SHP77 (cell line): ENCODE measurements at places on chromosomes 5 and 9.

DNA sequence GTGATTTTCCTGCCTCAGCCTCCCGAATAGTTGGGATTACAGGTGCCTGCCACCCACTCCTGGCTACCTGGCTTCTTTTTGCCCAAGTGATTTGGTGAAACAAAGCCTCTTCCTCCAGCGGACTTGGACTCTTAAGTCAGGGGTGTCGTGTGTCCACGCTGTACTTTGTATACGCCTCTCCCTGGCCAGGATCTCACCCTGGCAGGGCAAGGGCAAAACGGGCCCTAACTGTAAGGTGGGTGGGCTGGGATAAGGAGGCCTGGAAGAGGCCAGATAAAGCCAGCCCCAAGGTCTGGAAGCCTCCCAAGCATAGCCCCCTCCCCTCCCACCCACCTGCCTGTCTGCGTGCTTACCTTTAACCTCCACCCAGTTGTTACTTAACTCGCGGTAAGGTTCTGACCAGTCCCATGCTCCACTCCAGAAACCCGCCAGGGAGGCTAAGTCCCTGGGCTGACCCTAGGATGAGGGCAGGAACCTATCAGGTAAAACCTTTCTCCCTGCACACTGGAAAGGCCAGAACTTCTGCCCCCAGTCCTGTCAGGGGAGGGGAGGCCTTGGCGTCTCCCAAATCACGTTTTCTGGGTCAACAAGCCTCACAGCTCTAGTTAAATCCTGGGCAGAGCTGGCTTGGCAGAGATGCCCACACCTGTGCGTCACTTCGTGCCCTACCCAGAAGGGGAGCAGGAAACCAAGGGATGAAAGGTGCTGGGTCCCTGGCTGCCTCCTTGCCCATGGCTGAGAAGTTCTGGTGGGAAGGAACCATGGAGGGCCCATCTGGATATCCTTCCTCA, 8.4 kb downstream of the CDK9 start:
- DNase-seq, result no peak

DNA sequence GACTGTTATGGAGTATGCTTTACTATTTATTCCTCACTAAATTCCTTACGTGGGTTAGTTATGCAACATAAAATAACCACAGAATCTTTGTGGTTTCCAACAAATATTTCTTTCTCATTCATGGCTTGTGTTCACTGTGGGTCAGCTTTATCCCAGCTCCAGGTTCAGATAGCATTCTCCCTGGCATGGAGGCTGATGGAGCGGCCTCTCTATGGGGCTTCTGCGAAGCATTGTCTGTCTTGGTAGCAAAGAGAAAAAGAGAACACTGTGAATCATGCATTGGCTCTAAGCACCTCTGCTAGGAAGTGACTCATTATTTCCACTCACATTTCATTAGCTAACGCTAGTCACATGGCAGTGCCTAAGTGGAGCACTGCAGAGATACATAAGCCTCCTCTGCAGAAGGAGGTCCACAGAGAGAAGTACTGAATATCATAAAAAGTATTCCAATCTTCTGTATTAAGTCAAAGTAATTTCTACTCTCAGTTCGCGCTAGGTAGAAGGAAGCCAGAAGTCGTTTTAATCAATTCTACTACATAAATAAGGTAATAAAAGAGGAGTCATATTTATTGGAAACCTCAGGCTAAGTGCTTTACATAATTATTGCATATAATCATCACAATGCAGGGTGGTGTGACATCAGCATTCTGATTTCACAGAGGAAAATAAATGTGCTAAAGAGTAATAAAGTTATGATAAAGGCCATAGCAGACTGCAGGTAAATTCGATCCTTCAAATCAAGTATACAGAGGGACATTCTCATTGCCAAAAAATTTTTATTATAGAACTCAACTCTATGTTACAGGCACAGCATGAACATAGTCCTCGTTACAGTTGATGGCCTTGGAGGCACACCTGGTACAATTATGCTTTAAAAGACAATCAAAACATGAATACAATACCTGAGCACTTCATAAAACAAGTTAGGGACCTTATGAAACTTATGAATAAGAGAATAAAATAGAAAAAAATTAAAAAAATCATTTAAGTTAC, 531.1 kb downstream of the CETN3 start:
- no peak for DNase-seq

- no peak for DNase-seq
Measured at GRCh38 chr5:135046661-135047346, 12.8 kb upstream of the PITX1 start.

DNA sequence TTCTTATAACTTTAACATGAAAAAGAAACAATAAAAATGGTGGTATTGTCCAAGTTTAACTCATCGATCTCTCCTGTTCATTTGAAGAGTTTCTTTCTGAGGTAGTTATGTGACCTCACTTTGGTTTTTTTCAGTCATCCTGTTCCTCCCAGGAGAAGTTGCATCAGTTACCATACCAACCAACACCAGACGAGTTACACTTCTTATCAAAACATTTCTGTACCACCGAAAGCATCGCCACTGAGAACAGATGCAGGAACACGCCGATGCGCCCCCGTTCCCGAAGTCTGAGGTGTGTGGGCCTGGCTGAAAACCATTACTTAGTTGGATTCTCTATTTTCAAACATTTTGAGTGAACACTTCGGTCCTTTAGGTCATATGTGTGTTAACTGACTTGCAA, 96.3 kb downstream of the CD180 start:
- no peak for DNase-seq

DNA sequence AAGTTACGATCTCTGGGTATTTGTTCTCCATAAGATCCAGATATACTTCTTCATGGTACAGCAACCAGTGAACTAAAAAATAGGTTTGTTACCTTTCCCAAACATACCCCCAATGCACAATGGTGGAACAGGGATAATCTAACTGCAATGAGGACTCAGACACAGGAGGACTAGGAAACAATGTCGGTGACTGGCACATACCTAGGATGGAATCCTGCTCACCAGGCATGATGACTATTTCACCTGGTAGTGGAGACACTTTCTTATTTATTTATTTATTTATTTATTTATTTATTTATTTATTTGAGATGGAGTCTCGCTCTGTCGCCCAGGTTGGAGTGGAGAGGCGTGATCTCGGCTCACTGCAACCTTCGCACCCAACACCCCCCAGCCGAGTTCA, 159.9 kb upstream of the CCNH start:
- no peak for DNase-seq

DNA sequence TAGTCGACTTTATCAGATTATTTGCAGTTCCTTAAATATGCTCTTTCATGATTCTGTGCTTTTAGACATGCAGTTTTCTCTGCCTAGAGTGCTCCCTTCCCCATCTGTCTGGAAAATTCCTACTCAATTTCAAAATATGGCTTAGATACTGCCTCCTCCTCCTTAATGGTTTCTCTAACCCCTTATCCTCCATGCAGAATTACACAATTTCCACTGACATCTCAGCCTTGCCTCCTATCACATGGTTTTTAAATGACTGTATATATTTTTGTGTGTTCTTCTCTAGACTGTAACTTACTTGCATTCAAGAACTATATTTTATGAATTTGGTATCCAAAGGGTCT, 85.2 kb downstream of the SLC44A1 start:
- DNase-seq, result no peak

DNA sequence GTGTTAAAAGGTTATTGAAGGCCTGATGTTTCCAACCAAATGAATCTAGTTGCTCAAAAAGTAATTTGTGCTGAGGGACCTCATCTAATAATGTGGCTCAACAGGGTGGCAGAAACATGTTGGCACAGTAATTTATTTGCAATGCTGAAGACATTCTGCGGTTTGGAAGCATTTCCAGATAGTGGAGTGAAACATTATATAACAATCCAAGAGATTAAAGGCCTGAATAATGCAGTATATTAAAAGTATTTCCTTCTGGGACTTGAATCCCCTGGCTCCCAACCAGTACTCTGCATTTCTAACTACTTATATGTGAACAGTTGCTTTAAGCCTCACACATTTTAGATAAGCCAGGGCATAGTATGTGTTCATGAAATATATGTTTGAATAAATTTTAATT, 25.9 kb upstream of the ALDH1A1 start:
- no peak for DNase-seq

DNA sequence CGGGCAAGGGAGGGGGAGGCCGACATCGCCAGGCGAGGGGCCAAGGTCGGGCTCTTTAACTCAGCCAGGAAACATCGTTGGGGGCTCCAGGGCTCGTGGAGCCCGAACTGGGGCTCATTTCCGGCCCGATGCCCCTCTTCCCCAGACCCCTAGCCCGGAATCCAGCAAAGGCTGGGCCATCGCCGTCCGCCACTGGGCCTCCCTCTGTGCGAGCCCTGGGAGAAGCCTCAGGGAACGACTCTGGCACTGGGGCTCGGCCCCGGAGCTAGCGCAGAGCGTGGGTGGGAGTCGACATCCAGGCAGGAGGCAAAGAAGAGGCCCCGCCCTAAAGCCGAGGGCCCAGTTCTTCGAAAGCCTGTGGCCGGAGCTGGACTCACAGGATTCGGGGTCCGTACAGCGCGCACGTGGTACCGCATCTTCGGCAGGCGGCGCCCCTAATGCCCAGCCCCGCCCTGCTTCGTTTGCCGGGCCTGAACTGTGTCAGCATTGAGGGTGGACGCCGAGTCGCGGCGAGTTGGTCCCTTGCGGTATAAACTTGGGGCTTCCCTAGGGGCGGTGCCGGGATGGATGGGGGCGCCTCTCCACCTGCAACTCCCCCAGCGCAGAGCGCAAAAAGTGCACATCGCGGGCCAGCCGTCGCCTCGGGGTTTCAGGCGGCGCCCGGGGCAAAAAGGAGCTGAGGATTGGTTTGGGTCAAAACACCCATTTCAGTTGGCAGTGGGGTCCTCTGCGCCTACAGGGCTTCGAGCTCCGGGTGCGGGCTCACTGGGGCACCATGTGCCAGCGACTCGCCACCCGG, 3.6 kb upstream of the PAX5 start:
- DNase-seq, result no peak

DNA sequence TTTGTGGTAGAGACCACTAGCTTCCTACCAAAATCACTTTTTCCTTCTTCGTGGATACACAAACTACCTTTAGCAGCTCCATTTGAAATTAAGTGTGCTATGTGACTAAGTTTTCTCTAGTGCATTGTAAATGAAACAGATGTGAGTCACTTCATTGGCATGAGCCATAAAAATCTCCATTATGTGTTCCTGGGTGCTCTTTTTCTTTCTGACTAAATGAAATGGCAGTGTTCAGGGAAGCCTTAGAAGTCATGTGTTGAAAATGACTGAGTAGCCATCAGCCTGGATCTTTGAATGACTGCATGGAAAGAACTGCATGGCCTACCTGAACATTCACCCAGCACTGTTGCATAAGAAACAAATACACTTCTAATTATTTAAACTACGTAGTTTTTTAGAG, 107.9 kb downstream of the NDUFAF2 start:
- no peak for DNase-seq

GRCh38 chr9:91567642-91568274, 144.1 kb upstream of the NFIL3 start:
- no peak for DNase-seq

- DNase-seq, result no peak
Measured at GRCh38 chr9:135076876-135077430, 10.5 kb upstream of the OLFM1 start.

DNA sequence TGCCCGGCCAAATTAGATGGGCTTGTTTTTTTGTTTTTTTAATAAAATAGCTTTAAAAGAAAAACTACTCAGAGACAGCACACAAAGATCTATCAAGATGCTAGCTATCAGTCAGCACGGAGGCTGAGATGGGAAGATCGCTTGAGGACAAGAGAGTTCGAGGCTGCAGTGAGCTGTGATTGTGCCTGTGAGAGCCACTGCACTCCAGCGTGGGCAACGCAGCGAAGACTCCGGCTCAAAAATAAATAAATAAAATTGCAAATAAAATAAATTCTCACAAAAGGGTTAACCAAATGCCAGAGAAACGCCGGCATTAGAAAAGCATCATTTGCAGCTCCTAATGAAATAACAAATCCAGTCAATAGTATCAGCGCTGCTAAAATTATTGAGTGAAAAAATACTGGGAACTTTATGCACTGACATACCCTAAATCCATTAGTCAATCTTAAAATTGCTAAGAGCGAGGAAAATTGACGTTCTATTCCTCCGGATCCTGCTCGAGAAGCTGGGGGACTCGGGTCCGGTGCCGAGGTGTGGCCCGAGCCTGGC, 681 bp downstream of the CPLANE1 start:
- peak; percentile 23 for DNase-seq

GRCh38 chr9:114414346-114414745, 26.6 kb upstream of the AKNA start:
- DNase-seq, result no peak

GRCh38 chr5:142013734-142014521, 1.1 kb upstream of the GNPDA1 start:
- no peak for DNase-seq

DNA sequence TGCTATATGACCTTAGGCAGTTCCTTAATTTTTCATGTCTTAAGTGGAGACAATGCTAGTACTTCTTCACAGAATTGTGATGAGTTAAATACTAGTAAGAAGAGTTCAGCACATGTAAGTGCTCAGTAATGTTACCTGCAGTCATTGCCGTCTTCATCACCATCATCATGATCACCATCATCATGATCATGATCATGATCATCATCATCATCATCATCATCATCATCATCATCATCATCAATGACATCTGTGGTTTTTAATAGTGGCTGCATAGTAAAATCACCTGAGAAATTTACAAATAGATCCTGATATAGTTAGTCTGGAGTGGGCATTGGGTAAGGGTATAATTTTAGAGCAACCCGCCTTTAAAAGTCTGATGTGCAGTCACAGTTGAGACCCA, 14.7 kb upstream of the PALM2AKAP2 start:
- no peak for DNase-seq

- DNase-seq, result no peak
Measured at GRCh38 chr5:98483301-98483685, 290.2 kb upstream of the RGMB start.

DNA sequence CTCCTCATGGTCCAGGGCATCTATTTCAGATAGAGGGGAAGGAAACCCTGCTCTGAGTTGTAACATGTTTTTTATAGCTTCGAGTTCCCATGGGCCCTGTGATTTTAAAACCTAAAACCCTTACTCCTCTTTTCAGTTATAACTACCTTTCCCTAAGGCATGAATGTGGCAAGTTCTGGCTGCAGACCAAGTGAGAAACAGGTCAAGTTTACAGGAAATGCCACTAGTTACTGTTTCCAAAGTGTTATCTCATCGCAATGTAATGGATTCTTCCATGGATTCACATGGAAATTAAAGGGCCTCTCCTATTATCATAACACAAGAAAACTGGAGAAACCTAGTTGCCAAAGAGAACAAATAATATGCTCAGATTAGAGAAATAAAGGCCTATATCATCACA, 574.5 kb upstream of the GRAMD2B start:
- DNase-seq, result no peak

GRCh38 chr9:100394032-100394695, 32.8 kb upstream of the MSANTD3 start:
- no peak for DNase-seq

DNA sequence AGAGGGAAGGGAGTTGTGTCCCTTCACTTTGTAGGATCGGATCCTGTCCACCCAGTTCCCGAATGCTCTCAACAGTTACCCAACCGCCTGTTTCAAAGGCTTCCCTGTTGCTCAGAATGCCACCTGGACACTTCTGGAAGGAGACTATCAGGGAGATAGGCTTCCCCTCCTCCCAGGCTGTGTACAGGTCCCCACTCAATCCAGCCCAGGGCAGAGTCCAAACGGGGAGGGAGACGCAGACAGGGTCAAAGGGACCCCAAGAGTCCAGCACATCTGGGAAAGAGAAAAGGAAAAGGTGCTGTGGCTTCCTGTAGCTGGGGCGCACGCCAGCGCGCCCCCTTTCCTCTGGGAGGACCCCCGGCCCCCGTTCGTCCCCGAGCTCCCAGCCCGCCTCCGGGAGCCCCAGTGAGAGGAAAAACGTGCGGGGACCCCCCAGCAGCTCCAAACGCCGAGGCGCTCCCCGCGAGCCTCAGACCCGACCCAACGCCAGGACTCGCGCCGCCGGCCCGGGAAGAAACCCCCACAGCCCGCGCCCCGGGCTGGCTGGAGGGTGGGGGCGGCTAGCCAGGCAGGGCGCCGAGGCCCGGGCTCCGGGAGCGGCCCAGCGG, 640 bp downstream of the SURF4 start:
- no peak for DNase-seq
